ENCODE measurements at places on chromosomes 7 and 10.

- no peak for DNase-seq
Measured at GRCh38 chr10:59724098-59724938, 14.7 kb upstream of the SLC16A9 start.

GRCh38 chr10:109992485-109992884 lies 15.3 kb upstream of the ADD3 start:
- DNase-seq, result no peak

DNA sequence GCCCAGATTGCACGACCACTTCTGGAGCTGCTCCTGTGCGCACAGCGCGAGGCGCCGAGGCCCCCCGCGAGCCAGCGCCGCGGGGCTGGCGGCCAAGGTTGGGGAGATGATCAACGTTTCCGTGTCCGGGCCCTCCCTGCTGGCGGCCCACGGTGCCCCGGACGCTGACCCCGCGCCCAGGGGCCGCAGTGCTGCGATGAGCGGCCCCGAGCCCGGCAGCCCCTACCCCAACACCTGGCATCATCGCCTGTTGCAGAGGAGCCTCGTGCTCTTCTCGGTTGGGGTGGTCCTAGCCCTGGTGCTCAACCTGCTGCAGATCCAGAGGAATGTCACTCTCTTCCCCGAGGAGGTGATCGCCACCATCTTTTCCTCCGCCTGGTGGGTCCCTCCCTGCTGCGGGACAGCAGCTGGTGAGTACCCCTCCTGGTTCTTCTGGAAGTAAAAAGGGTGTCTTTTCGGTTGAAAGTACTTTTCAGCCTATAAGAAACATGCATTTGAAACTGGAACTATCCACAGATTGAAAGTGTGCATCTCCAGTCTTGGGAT lies 683 bp downstream of the INSIG1 start:
- DNase-seq, result no peak

- no peak for DNase-seq
Measured at GRCh38 chr7:107213193-107213788, 44.5 kb downstream of the HBP1 start.

GRCh38 chr7:44377681-44378421 lies 52.5 kb upstream of the CAMK2B start:
- DNase-seq, result peak; percentile 52

DNA sequence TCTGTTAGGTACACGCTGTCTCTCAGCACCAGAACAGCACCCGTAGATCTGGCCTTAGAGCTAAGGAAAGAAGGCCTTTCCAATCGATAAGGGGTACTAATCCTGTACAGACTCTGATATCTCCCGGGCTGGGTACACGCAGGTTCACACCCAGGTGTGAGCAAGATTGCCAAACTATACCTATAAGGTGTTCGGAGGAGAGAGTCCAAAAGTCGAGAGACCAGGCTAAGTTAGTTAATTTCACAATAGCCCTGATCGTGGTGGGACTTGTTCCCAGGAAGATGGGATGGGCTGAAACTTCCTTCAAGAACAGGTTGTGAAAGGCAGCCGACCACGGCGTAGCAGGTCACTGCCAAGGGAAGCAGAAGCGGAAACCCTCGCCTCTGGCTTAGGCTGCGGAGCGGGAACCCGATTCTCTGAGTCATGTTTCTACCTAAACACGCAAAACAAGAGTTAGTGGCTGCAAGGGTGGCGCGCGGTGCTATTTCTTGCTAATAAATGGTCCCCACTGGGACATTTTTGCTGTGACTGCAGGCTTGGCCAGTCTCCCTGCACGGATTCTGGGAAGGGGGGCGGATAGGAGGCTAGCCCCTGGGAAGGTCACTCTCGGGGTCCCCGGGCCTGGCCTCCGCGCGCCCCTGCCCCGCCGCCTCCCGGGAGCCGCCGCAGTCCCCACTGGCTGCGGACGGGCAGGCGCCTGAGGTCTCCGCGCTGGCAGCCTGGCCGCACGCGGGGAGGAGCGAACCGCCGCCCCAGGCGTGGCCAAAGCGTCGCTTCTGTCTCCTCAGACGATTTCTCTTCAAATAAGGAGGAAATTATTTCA lies 75.4 kb upstream of the PDSS1 start:
- DNase-seq, result no peak

DNA sequence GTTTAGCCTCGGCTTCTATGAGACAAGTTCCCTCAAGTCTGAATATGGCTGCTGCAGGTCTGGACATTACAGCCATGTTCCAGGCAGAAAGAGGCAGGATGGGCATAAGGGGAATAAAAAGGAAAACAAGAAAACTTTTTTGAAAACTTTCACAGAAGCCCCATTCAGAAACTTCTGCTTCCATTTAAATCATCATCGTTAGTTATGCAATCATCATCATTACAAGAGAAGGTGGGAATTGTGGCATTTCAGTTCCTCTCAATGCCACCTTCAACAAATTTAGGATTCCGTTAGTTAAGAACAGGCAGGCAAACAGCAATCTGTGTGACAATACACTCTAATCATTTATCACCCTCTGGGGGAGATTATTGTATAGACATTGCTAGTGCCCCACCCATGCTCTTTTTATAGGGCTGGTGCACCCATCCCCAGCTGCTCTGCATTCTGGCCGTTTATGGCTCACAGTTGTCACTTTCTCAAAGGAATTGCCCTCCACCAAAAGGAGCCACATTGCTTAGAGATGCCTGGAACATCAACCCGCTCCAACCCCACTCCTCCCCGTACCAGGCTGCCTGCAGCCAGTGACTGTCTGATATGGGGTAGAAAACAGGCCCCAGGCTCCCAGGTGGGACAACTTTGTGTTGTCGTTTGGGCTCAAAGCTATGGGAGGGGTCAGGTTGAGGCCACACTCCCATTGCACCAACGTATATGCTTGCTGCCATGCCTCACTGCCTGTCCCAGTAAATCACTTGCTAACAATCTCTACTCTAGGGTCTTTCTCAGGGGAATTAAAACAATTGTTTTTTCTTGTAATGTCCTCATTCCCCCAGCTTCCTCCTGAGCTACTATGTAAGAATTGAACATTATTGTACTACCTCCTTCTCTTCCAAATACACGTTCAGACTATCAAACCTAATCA lies 24.2 kb downstream of the ITGB8 start:
- no peak for DNase-seq

DNA sequence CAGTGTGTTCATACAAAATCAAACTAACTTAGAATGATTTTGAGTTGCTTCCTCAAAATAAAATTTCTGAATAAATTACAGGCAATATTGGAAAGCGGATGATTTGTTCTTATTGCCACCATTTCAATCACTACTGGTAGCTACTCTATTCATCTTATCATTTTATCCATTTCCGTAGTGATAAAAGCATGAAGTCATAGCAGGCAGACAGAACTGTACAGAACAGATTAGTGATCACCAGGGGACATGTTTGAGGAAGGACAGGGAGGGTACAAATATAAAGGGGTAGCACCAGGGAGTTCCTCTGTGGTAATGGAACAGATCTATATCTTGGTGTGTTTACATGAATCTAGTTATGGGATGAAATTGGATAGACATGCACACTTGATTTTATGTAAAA lies 138.5 kb downstream of the WNT2 start:
- DNase-seq, result no peak

All from pons (tissue), 1 donor.